HEK293T (cell line): ENCODE measurements at places on chromosomes 16 and 17.

GRCh38 chr17:42106009-42106408 lies 6.5 kb downstream of the DHX58 start:
- no peak for DNase-seq

GRCh38 chr17:18921912-18922451 lies 30.0 kb upstream of the SLC5A10 start:
- no peak for DNase-seq

DNA sequence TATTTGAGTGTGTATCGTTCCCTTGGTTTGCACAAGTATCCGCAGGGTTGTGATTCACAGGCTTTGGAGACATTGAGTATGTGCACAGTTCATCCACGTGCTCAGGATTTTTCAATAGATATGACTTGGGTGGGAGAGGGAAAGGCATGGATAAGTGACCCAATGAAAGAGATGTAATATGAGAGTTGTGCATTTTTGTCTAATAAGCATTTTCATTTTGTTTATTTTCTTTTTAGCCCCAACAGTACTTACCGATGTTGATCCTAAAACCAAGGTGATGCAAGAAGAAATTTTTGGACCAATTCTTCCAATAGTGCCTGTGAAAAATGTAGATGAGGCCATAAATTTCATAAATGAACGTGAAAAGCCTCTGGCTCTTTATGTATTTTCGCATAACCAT lies 14.5 kb downstream of the ALDH3A2 start:
- no peak for DNase-seq

GRCh38 chr16:15616012-15616411 lies 26.9 kb downstream of the MARF1 start:
- no peak for DNase-seq

DNA sequence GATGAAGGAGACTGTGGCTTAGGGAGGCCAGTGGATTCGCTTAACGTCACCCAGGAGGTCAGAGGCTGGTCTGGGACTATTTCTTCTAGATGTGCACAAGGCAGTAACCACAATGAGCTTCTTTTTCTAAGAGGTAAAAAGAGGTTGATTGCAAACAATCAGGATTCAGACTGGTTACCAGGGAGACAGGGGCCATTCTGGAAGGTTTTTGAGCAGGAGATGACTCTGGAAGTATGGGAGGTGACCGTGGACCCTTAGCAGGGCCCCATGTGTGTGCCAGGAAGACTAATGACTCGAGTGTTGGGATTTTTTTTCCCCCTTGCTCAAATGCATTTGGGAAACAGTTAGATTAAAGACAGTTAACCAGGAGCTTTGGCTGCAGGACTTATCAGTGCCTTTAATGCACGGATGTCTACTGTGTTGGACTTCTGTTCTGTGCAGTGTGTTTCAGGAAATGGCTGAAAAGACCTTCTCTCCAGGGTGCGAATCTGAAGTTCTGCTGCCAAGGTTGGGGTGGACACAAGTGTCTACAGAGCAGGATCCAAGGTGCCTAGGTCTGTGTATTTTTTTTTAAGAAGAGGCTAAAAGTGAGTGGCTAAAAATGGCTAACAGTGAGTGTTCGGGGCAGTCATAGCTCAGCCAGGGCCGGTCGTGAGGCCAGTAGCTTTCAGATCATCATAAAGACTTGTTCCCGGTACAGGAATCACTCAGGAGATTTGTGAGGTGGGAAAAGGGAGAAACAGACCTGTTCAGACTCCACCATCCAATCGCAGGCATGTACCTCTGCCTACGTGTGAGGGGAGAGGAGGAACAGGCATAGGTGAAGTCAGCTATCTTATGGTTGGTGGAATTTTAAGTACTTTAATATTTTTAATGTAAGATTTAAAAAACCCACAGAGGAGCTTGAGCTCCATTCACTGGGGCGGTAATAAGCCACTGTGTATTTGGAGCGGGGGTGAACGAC lies 82.3 kb upstream of the CIBAR2 start:
- no peak for DNase-seq

DNA sequence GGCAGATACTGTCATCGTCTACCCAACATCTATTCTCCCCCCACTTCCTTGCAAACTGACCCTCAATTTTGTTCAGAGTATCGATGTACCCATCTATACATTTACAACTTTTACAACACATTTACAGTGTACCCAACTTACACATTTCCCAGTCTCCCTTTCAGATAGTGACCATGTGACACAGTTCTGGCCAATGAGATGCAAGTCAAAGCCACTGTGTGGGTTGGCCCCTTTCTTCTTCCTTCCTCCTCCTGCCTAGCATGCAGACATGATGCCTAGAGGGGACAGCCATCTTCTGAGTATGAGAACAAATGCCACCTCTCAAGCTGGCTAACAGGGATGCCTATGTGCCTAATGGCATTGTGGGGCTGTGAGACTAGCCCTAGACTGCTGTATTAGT lies 11.3 kb upstream of the NFAT5 start:
- no peak for DNase-seq

- no peak for DNase-seq
Observed at GRCh38 chr16:67257486-67258160, 8.8 kb downstream of the SLC9A5 start.

DNA sequence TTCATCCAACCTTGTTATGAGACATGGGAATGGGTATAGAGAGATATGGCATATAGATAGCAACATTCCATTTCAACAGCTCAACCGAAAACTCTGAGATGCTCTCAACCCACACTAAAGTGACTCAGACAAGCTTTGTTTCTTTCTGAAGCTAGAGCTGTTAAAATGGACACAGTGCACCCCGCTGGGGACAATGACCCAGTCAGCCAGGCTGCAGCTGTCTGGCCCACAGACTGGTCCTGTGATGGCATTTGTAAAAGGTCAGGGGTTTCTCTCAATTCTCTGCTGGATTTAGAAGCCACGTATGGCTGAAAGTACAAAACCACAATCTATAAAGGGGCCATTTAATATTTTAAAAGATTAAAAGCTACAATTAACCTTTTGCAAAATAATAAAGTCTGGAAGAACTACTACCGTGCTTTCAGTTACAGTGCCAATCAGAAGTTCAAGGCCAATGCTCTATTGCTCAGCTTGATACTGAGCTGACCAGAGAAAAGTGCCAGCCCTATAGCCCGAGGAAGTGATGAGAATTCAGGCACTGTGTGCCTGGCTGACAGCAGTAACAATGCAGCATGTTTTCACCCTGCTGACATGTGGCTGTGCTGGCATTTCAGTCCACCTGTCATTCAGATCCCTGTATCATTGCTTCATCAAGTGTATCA lies 60.2 kb downstream of the TEX2 start:
- no peak for DNase-seq
